Inflammatory macrophage treated with lipopolysaccharide for 4 hours (primary cell): ENCODE measurements at places on chromosomes 2 and 18.

GRCh38 chr2:211724933-211725332 is 813.7 kb downstream of the ERBB4 start:
- no peak for DNase-seq

DNA sequence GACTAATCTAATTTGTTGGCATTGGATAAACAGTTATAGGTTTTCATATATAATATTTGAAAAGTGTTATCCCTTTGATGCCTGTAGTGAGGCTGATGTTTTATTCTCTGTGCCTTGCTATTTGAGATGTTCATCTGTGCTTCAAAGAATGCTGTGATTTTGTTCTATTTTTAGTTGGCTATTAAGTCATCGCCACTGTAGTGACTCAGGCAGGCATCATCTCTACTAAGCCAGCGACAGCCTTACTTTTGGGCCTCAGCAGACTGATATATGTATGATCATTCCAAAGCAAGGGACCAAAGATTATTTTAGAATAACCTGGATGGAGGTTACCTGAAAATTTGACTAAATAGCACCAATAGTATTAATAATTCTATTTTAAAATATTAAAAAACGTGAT is 1674.5 kb upstream of the NXPH2 start:
- no peak for DNase-seq

DNA sequence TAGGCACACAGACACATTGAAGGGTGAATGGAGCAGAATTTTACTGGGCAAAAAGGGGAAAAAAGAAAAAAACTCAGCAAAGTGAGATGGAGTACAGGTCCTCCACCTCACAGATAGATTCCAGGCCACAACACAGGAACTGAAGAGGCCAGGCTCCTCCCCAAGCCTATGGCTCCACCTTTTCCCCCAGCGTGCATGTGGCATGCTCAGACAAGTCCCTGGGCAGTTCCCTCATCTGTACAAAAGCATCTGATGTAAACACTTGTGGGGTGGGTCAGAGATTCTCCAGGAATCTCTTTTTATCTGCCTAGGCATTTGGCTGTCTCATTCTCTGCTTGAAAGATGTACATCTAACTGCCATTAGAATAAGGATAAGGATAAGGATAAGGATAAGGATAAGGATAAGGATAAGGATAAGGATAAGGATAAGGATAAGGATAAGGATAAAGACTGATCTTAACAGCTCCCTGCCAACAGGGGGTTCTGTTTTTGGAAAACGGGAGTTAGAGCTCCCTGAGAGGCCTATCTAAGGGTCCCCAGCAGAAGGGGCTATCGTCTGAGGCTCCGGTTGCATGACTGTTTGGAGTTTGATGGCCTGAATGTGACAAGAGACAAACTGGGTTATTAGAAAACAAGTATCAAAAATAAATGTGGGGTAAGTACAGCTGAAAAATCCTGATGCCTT is 17.2 kb upstream of the ASXL3 start:
- no peak for DNase-seq

DNA sequence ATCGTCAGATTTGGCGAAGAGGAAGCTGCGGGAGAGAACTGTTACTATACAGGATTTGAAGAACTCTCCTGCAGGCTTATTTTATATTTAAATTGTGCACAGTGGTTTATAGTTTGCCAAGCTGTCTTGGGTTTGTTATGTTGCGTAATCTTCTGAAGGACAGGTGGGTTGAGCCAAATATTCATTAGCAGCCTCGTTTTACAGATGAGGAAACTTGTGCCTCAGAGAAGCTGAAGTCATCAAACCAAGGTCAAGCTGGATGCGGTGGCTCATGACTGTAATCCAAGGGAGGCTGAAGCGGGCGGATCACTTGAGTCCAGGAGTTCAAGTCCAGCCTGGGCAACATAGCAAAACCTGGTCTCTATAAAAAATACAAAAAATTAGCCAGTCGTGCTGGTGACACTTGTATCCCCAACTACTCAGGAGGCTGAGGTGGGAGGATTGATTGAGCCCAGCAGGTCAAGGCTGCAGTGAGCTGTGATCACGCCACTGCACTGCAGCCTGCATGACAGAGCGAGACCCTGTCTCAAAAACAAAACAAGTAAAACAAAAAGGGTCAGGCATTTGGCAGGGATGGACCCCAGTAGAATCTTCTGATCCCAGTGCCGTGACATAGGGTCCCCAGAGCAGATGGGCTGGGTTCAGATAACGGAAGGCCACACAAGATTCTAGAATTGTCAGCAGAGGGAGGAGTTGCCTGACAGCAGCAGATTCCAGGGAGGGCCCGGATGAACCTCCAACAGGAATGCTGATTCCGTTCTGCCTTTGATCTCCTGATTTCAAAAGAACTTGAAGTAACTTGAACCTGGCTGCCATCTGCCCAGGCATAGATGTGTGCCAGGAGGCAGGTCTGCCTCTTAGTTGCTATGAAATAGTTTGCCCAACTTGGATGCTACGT is 50.6 kb downstream of the SH3BP4 start:
- DNase-seq, result no peak

GRCh38 chr2:72415241-72415661 is 267.6 kb upstream of the CYP26B1 start:
- DNase-seq, result no peak
